NCI-H510A treated with DMSO at 0.1 percent for 48 hours (cell line): ENCODE measurements at places on chromosomes 3 and 15.

- DNase-seq, result no peak
These were observed 16.0 kb downstream of the ANKRD63 start for GRCh38 chr15:40266828-40267304.

DNA sequence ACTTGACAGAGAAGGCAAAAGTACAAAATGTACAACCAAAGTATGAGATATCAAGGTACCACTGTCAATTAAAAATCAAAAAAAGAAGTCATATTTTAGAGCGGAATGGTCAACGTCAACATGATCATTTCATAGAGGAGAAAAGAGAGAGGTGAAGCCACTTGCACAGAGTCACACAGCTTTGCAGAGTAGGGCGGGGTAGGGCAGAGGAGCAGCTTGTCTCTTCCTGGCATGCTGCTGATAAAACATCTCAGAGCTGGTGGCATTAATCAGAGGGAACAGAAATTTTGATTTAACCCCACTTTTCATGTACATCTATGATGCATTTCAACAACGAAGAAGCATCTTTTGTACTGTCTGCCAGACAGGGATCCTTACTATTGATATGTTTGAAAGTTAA is 5.2 kb upstream of the IGF1R start:
- no peak for DNase-seq

DNA sequence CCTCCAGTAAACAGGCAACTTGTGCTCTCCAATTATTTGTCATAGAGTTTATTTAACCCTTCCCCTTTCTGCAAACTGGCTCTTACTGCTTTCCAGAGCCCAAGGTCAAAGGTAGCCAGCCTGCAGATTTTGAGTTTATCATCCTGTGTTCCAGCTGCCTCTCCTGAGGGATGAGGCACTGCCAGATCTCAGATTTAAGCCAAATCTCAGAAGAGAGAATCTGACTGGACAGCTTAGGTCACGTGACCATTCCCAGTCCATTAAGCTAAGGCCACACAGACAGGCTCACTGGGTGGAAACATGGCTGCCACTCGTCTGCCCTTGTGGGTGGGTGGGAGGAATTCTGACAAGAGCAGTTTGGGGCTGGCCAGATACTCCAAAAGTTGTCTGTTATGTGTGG is 8.6 kb upstream of the SIAH2 start:
- no peak for DNase-seq

DNA sequence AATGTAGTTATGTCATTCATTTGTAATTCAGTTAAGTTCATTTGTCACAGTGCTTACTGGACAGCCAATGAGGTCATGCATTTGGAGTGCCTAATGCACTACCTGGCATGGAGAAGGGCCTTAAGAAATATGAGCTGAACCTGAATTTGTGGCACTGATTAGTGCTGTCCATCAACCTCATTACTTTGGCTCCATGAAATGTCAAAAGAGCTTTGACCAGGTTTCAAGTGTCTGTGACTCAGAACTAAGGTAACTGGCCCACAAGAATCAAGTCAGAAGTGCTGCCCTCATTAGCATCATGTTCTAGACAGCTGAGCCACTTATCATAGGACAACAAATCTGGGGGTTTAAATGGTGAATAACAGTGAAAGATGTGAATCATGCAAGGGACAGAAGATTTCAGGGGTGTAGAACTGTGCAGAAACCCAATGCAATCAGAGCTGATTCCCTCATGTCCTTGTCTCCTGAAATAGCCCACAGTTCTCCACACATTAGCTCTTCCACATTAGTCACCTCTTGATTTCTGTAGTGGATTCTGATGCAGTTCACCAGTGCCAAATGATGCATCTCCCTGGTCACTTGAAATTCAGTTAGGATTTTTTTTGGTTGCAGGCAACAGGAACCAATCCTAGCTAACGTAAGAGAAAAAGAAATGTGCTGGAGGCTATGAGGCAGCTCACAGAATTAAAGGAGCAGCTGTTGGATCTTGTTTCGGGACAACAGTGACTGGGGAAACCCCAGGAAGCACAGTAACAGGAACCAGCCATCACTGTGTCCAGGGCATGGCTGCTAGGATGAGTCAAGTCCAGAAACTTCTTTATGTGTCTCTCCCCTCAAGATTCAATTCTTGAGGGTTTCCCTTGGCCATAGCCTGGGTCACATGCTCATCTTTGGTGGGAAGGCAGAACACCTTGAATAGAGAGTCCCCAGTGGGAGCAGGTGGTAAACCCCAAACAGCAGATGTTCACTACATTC is 38.7 kb downstream of the CHST2 start:
- DNase-seq, result no peak

GRCh38 chr3:190385731-190386688 is 2.0 kb upstream of the CLDN16 start:
- DNase-seq, result no peak

DNA sequence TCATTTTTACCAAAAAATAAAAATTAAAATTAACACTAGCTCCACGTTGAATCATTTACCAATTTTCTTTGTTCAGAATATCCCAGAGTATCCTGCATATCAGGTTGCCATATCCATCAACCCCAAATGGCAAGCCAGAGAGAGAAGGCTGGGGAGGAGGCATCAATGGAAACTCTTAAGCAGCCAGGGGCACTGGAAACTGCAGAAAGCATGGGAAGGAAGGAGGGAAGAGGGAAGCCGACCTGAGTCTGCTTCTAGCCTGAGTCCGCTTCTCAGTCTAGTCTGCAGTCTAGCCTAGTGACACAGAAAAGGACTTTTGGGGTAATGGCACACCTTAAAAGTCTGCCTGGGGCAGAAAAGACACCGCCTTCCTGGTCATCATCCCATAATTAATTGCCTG is 1.6 kb upstream of the MTHFS start:
- no peak for DNase-seq

DNA sequence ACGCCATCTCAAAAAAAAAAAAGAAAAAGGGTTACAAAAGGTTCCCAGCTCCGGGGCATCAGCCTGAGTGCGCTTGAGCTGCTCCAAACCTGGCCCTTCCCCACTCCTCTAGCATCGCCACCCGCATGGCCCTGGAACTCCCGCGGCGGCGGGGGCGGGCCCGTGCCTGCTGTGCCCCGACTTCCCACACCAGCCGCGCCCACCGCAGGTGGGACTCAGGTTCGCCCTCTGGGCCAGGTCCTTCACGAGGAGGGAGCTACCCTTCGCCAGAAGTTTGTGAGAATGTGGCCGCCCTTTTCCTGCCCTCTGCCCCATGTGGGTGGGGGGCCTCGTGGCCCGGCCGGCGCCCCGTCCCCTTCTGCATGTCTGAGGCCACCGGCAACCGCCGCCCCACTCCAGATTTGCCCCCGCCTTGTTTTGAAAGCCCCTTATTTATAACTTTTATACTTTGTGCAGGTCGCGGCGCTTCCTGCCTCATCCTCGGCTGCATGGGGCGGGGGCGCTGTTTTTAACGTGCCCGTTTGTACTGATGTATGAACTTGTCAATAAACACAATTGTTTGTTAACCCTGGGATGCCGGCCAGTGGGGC is 507 bp upstream of the JMJD7 start:
- no peak for DNase-seq

DNA sequence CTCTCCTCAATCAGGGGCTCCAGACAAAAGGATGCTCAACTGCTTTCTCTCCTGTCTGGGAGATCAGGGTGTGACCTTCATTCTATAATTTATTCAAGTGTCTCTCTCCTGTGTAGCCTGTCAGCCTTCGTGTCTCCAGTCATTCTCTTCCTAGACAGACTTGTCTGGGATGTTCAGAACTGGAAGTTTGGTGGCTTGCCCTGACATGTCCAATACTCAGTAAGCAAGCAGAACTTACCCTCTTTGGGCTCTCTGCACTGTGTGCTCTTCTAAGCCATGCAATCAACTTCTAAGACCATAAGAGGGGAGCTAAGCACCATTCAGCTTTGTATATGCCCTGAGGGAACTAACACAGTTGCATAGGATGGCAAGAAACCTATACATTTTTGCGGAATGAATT is 14.1 kb downstream of the ACKR2 start:
- DNase-seq, result peak; percentile 82

- DNase-seq, result no peak
These were observed 75.3 kb downstream of the SYNPR start for GRCh38 chr3:63353383-63353782.

DNA sequence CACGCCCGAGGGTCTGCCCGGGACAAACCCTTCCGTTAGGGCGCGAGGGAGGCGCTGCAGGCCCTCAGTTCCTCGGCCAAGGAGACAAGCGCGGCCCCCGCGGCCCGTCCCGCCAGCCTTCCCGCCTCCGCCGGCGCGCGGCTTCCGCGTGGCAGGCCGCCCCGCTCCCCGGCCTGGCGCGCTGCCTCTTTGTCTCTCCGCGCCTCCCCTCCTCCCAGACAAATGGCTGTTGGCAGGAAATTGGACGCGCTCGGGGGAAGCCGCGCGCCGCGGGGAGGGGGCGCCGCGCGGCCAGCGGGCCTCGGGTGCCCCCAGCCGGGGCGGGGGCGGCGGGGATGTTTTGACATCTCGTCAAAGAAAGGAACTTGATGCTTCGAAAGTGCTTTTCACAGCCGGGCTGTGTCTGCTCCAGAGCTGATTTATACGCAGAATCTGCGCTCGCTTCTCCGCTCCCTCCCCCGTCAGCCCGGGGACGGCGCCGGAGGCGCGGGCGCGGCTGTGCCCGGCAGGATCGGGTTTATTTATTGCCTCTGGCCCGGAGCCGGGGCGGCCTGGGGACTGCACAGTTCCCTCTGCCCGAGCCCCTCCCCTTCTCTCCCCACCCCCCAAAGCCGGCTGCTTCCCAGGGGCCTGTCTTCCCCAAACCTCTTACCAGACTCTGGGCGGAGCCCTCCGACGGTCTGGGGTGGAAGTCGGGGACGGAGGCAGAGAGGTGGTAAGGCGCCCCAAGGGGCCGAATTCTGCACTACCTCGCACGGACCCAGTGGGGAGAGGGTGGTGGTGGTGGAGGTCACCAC is 20.7 kb downstream of the SHF start:
- DNase-seq, result peak; percentile 42

DNA sequence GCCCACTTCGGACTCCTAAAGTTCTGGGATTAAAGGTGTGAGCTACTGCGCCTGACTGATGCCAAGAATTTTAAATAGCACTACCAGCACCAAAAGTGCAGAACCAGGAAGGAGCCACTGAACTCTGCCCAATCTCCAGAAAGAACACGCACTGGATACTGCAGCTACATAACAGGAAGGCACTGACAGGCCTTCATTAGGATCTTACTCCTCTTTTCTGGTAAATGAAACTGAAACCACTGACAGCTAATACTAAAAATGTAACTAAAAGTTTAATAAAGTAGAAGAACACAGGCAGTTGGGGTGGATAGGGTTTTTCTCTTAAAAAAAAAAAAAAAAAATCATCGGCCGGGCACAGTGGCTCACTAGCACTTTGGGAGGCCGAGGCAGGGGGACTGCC is 74.1 kb upstream of the CHRM5 start:
- DNase-seq, result no peak

DNA sequence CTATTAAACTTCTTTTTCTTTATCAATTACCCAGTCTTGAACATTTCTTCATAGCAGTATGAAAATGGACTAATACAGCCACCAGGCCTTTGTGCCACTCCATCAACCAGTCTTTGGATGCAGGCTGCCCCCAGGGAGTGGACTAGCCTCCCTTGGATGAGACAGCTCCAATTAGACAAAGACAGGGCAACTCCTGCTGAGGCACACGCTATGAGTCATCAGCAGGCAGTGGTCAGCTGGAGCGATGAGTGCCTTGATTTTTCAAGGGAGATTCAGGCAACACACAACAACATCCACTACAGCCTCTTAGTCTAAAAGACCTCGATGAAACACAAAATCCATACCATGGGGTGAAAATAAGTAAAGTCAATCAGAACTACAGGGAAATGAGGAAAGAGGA is 160.1 kb downstream of the ARRDC4 start:
- DNase-seq, result no peak

DNA sequence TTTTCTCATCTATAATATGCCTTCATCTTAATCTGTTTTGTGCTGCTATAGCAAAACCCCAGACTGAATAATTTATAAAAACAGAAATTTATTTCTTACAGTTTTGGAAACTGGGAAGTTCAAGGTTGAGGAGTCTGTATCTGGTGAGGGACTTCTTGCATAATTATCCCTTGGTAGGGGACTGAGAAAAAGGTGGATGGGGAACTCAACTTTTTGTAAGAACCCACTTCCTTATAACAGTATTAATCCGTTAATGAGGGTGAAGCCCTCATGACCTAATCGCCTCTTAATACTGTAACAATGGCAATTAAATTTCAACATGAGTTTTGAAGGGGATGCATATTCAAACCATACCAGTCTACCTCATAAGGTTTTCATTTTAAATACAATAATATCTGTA is 17.4 kb upstream of the MYH15 start:
- DNase-seq, result no peak

- DNase-seq, result no peak
These were observed 875.1 kb downstream of the NSUN3 start for GRCh38 chr3:94937980-94938379.

DNA sequence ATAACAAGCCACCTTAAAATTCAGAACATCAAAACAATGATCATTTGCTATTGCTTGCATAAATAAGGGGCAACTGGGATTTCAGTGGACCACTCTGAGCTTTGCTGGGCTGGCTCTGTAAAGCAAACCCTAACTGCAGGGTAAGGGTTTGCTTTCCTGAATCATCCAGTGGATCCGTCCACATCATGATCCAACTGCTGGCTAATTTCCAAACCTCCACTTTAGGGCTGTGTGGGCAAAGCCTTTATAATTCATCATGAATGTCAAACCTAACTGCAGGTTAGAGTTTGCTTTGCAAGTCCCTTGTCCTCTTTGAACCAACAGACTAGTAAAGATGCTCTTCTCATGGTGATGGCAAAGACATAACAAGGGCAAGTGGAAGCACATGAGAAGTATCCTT is 76.1 kb downstream of the SYNPR start:
- no peak for DNase-seq

- peak; percentile 32 for DNase-seq
These were observed 63.5 kb upstream of the CLDN18 start for GRCh38 chr3:137946356-137946973.

- no peak for DNase-seq
These were observed 655 bp downstream of the CYFIP1 start for GRCh38 chr15:22979238-22980188.

GRCh38 chr15:81929557-81929956 is 116.3 kb downstream of the MEX3B start:
- no peak for DNase-seq

DNA sequence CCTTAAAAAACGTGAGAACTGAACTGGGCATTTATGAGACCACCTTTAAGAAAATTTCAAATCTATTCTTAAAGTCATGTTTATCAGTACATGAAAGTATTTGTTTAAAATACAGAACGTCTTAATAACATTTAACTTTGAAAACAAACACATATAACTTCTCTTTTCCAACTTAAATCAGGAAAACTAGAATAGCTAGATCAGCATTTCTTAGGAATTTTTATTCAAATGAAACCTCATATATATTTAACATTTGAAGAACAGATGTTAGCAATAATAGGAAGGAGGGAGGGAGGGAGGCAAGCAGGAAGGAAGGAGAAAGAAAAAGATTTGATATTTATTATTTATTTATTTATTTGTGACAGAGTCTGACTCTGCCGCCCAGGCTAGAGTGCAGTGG is 120.2 kb downstream of the NR1I2 start:
- DNase-seq, result no peak

GRCh38 chr3:51988286-51989146 is 5.2 kb downstream of the ACY1 start:
- no peak for DNase-seq

- no peak for DNase-seq
These were observed 76.8 kb downstream of the BDH1 start for GRCh38 chr3:197478746-197479668.

GRCh38 chr15:36903922-36904556 is 196.3 kb downstream of the MEIS2 start:
- peak; percentile 16 for DNase-seq
